ENCODE measurements at places on chromosomes 3 and 15.
A peak's percentile ranks its signal among the peaks of the same experiment; 100 is the strongest.

GRCh38 chr3:153853163-153853562, 268.0 kb upstream of the ARHGEF26 start:
- no peak for DNase-seq

DNA sequence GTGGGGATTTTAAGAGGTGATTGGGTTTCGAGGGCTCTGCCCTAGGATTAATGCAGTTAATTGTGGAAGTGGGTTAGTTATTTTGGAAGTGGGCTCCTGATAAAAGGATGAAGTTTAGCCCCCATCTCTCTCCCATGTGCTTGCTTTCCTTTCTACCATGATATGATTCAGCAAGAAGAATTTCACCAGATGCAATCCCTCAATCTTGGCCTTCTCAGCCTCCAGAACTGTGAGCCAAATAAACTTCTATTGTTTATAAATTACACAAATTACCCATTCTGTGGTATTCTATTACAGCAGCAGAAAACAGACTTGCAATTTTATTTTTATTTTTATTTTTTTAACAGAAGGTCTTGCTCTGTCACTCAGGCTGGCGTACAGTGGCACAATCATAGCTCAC, 27.3 kb upstream of the UBE2E1 start:
- no peak for DNase-seq

- DNase-seq, result no peak
Measured at GRCh38 chr3:4644951-4645350, 151.8 kb downstream of the ITPR1 start.

GRCh38 chr3:140859592-140860336, 81.9 kb upstream of the SLC25A36 start:
- no peak for DNase-seq

- DNase-seq, result no peak
Measured at GRCh38 chr15:22884344-22884743, 45.9 kb downstream of the NIPA2 start.

DNA sequence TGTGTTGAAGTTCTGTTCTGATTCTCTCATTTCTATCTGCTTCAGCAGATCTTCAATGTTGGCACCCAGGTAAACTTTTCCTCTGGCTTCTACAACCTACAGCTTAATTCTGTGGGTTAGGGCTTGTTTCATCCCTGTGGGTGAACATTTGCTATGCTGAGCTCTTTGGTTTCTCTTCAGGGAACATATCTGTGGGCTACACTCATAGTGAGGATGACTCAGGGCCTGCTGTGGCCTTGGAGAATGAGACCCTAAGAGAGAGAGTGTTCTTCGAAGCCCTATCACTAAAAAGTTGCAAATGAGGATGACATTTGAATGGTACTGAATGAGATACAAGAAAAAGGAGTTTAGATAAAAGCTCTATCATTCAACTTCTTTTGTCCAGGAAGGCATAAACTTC, 346.2 kb upstream of the CBLB start:
- no peak for DNase-seq

GRCh38 chr3:161599697-161600096, 103.1 kb downstream of the OTOL1 start:
- no peak for DNase-seq

GRCh38 chr15:63104727-63105126, 16.9 kb upstream of the LACTB start:
- DNase-seq, result no peak

- DNase-seq, result no peak
Measured at GRCh38 chr3:143700431-143700975, 147.8 kb downstream of the SLC9A9 start.

- peak; percentile 13 for DNase-seq
Measured at GRCh38 chr15:95368191-95368590, 962.3 kb upstream of the NR2F2 start.

GRCh38 chr3:70245746-70246525, 66.5 kb downstream of the MDFIC2 start:
- no peak for DNase-seq

DNA sequence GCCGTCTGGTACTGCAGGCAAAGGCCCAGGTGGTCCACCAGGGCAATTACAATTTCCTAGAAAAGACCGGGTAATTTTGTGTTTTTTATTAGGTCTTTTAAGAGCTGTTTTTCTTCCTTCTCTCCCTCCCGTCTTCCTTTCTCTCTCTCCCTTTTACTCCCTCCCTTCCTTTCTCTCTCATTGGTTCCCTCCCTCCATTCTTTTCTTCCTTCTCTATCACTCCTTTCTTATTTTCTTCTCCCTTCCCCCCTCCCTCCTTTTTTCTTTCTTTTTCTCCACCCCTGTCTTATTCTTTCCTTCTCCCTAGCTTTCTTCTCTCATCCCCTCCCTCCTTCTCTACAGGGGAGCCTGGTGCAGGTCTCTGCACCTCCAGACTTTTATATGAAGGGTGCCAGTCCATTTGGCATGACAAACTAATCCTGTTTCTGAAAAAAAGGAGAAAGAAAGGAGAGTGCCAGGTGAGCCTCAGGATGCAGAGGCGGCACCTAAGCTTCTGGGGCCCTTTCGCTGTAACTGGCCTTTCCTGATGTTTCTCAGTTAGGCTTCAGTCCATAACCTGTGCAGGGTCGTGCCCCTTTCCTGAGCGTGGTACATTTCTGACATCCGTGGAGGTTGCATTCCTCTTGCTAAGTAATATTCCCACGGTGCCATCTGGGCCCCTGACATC, 9.1 kb upstream of the ONECUT1 start:
- no peak for DNase-seq

GRCh38 chr15:66039117-66039871, 170.0 kb downstream of the RAB11A start:
- DNase-seq, result no peak

DNA sequence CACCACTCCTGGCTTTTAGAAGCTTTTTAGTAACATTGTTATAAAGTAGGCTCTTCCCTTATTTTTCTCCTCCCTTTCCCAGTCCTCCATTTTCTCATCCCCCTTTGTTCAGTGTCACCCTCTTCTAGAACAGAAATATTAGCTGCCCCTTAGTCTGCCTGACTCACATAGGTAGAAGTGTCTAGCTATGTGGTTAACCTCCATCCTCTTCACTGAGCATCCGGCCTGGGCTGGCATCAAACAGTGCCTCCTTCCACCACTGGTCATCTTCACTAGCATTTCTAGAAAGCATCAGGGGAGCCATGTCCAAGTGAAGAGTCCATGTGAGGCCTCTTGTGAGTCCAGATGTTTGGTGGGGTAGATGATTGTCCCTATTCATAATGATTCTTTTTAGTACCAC, 70.0 kb upstream of the SKOR1 start:
- no peak for DNase-seq

DNA sequence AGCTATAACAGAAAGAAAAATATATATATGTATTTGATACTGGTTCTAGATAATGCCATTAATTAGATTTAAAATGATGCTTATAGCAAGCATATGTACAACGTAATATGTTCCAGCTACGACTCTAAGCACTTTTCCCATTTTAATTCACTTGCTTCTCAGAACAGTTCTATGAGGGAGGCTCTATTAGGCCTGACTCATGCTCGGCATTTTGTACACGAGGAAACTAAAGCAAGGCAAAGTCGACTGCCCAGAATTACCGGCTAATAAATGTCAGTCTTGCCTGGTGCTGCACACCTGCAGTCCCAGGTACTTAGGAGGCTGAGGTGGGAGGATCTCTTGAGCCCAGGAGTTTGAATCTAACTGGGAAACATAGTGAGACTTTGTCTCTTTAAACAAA, 106.0 kb downstream of the PTPRG start:
- no peak for DNase-seq

DNA sequence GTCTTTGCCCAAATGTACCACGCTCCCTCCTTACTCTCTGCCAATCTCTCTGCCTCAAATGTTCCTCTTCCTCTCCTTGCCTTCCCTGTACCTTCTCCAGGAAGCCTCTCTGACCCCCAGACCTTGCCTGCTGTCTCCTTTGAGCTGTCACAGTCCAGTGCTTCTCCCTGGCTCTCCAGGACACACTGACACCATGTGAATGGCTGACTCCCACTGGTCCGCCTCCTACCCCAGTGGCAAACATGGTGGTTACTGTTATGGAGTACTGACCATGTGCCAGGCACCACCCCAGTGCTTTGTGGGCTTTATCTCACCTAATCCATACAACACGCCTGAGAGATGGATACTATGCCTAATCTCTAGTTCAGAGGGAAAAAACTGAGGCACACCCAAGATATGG, 141.9 kb downstream of the TPRA1 start:
- no peak for DNase-seq

DNA sequence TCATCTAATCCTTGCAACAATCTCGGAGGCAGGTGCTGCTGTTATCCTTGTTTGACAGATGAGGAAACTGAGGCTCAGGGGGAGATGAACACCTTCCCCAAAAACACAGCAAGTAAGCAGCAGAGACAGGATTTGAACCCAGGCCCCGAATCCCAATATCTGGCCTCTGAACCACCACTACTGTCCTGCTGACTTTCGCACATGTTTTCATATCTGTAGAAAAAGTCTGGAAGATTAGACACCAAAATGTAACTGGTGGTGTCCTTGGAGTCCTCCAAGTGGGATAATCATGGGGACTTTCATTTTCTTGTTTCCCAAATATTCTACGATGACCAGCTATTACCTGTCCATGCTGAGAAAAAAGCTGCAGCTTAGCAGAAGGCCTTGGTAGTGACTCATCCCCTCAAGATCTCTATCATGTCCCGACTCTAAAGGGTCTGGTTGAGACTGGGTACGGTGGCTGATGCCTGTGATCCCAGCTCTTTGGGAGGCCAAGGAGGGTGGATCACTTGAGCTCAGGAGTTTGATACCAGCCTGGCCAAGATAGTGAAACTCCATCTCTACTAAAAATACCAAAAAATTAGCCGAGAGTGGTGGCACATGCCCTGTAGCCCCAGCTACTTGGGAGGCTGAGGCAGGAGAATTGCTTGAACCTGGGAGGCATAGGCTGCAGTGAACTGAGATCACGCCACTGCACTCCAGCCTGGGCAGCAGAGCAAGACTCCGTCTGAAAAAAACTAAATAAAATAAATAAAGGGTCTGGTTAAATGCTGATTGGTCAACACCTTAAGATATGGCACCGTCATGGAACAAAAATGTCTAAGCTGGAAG, 8.6 kb downstream of the IRAK2 start:
- no peak for DNase-seq

- DNase-seq, result no peak
Measured at GRCh38 chr15:24696842-24697241, 21.3 kb downstream of the NPAP1 start.

GRCh38 chr3:157294953-157295352, 135.0 kb upstream of the CCNL1 start:
- no peak for DNase-seq

GRCh38 chr3:65935724-65936123, 103.0 kb downstream of the MAGI1 start:
- no peak for DNase-seq

DNA sequence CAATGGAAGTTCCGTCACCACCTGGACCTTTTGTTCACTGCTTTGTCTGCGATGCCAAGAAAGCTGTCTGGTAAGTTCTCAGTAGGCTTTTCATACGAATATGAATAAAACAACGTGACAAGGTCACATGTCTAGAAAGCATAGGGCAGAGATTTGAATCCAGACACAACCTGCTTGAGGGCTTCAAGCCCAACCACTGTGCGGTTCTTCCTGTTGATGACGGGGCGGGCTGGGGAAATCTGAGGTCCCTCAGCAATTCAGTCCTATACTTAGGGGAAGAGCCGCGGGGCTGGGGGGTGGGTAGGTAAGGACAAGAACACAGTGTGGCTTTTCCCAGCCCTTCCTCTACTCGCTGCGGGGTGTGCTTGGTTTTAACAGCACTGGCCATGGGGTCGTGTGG, 32.4 kb upstream of the SMAD3 start:
- DNase-seq, result no peak

- no peak for DNase-seq
Measured at GRCh38 chr3:188931531-188931930, 240.2 kb upstream of the TPRG1 start.

DNA sequence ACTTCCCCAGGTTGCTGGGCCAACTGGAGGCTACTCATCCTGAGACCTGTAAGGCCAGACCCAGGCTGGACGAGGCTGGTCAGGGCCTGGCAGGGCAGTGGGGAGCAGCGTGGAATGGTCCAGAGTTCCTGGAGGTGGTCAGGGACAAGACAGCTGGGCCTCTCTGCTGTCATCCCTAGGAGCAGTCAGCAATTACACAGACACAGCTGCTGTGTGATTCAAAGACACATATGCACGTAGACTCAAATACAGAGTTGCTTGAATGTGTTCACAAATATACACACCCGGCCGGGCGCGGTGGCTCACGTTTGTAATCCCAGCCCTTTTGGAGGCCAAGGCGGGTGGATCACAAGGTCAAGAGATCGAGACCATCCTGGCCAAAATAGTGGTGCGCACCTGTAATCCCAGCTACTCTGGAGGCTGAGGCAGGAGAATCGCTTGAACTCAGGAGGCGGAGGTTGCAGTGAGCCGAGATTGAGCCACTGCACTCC, 1.5 kb upstream of the CD276 start:
- no peak for DNase-seq

GRCh38 chr3:40725031-40725430, 200.3 kb downstream of the ZNF621 start:
- no peak for DNase-seq

- DNase-seq, result no peak
Measured at GRCh38 chr3:104628185-104628789, 738.4 kb upstream of the ALCAM start.

DNA sequence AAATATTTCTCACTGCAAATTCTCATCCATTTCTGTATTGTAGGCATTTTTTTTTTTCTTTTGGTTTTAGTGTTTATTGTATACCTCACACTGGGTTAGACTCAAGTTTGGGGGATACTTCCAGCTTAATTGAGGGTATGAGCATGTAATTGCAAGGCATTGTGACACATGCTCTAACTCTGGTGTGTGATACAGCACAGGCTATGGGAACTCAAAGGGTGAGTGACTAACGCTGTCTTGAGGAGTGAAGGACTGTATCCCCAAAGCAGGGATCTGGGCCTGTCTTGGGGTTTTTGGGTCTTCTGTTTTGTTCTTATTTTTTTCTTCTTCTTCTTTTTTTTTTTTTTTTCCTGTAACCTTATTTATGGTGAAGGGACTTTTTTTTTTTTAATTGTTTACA, 26.9 kb downstream of the MAP2K1 start:
- no peak for DNase-seq

DNA sequence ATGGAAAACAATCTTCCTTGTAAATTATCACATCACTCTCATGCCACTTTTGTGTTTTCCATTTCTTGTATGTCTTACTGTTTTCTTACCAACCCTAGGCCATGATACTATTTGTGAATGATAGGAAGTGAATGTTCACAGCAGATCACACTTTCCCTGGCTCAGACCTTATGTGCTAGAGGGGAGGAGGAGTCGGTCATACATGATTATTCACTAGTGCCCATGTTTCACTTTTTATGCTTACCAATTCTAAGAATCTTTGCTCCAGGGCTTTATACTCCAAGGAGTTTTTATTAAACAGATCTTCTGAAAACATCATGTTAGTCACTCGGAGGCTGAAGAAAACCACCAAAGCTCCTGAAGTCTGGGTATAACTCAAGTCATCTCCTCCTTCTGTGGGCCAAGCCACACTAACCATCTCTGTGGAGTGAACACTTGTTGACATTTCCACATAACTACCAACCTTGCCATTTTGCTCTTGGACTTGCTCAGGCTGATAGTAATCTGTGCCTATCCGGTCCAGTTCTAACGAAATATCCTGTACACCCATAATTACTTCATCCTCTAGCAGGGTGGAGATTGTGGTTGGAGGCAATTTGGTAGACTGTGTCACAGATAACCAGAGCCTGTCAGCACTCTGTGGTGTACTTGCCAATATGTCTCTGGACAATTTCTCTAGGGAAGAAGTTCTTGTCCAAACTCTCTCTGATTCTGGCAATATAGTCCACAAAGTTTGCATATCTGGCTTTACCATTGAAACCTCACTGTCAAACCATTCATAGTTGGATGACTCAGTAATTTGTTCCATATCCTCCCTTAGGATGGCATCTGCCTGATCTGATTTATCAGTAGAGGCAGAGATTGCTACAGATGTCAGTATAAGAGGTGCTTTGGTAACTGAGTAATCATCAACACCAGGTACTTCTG, 76.8 kb downstream of the IMPG2 start:
- DNase-seq, result no peak

Data from endothelial cell (in vitro differentiated cells).